ENCODE measurements at places on chromosomes 3 and 15. TPM values are rescaled to one million over a fixed set of nuclear protein-coding genes. Genes with fewer than 3 reads are reported as not detected.

DNA sequence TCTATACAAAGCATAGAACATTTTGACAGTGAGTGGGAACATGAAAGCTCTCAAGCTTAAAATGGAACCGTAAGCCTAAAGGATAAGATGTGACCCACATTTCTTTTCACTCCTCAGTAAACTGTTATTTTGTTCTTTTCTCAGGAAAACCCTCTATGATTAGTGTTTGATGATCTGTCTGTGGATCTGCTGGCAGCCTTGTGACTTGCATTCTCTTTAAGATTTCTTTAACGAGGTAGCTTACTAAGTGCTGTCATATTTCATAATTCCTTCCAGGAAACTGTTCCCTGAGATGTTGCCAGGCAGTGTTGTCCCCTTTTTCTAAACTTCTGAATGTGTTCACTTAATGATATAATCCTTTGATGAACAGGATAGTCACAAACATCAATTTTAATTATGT, 167.6 kb downstream of the PYDC2 start:
- no peaks in the 10 kb centered on the region for H3K4me1 ChIP-seq
- DNase-seq: no peak
- H3K27ac ChIP-seq: no peak overlapping the region
- no peak overlapping the region for H3K4me3 ChIP-seq

DNA sequence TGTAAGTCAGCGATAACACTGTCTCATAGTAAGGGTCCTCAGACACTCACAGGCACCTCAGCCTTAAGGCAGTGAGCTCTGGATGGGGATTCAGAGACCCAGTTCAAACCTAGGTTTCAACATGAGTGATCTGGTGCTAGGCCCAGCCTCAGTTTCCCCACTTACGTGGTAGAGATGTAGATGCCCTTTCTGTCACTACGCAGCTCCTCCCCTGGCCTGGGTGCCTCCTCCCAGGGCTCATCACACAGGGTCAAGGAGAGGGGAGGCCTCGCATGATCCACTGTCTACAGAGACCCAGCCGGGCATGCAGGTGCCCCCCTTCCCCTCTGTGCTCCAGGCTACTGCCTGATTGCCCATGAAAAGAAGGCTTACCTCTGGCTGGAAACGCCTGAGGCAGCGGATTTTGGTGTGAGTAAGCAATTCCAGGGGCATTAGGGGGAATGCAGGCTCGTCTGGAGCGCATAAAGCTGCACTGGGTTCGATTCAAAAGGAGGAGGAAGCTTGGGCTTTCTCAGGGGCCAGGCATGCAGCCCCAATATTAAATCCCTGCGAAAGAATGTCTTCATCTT, 69.8 kb upstream of the ANKRD34C start:
- H3K36me3 ChIP-seq: no peaks in the 10 kb centered on the region
- H3K4me1 ChIP-seq: peaks cover 5% of the 10 kb centered on the region
- H3K27ac ChIP-seq: no peak overlapping the region
- no peak overlapping the region for H3K4me3 ChIP-seq
- H3K27me3 ChIP-seq: peaks cover 4% of the 10 kb centered on the region

GRCh38 chr3:153084431-153084830, 77.6 kb upstream of the RAP2B start:
- no peaks in the 10 kb centered on the region for H3K4me1 ChIP-seq
- no peak for DNase-seq
- no peak overlapping the region for H3K27ac ChIP-seq

DNA sequence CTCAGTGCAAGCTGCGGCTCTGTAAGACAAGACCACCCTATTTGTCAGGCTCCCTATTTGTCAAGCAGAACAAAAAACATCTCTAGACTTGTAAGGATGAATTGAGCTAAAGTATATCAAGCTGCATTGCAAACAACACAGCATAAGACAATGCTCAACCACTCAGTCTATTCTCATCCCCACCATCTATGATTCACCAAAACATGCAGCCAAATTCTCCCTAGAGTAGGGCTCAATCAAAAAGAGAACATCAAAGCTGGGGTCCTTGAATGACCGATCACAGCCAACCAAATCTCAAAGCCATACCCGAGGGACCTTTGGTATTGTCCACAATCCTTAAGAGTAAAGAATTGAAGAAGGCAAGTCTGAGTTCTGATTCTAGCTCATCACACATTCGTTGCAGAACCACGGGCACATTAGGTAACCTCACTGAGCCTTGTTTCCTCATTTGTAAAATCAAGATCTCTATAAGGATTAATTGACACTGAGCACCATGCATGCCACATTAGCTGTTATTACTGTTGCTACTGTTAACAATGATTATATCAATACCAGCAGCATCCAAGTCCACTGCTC, 31.2 kb downstream of the RFTN1 start:
- no peak overlapping the region for H3K27ac ChIP-seq
- no peak for DNase-seq
- peaks cover 10% of the 10 kb centered on the region for H3K4me1 ChIP-seq
- H3K36me3 ChIP-seq: no peaks in the 10 kb centered on the region

- DNase-seq: no peak
- H3K27ac ChIP-seq: no peak overlapping the region
- peaks cover 28% of the 10 kb centered on the region for H3K4me1 ChIP-seq
Observed at GRCh38 chr3:128432301-128432970, 34.3 kb downstream of the DNAJB8 start.

- no peak overlapping the region for H3K4me3 ChIP-seq
- no peaks in the 10 kb centered on the region for H3K4me1 ChIP-seq
- no peak for DNase-seq
- H3K27ac ChIP-seq: no peak overlapping the region
- no peaks in the 10 kb centered on the region for H3K27me3 ChIP-seq
- H3K36me3 ChIP-seq: no peaks in the 10 kb centered on the region
Observed at GRCh38 chr3:140752499-140752898, 74.6 kb downstream of the TRIM42 start.

- peaks cover 7% of the 10 kb centered on the region for H3K4me1 ChIP-seq
- no peak overlapping the region for H3K27ac ChIP-seq
- no peak overlapping the region for H3K4me3 ChIP-seq
- no peaks in the 10 kb centered on the region for H3K36me3 ChIP-seq
Observed at GRCh38 chr15:68909601-68910100, 20.7 kb upstream of the SPESP1 start.

GRCh38 chr3:99419116-99419515, 219.3 kb upstream of the COL8A1 start:
- no peaks in the 10 kb centered on the region for H3K36me3 ChIP-seq
- no peak overlapping the region for H3K27ac ChIP-seq
- DNase-seq: no peak
- H3K27me3 ChIP-seq: no peaks in the 10 kb centered on the region
- H3K4me3 ChIP-seq: no peak overlapping the region

The GOLGA8J gene
- not detected for total RNA-seq

The LIPC gene
- 1.6 TPM for total RNA-seq

The C3orf52 gene
- 129 TPM for total RNA-seq

The HTR3E gene
- not detected for total RNA-seq

The STAB1 gene
- total RNA-seq: 50.4 TPM

All from body of pancreas (tissue), 4 donors.